ENCODE measurements at places on chromosomes 4 and X. TPM values are rescaled to one million over a fixed set of nuclear protein-coding genes. Genes with fewer than 3 reads are reported as not detected.

DNA sequence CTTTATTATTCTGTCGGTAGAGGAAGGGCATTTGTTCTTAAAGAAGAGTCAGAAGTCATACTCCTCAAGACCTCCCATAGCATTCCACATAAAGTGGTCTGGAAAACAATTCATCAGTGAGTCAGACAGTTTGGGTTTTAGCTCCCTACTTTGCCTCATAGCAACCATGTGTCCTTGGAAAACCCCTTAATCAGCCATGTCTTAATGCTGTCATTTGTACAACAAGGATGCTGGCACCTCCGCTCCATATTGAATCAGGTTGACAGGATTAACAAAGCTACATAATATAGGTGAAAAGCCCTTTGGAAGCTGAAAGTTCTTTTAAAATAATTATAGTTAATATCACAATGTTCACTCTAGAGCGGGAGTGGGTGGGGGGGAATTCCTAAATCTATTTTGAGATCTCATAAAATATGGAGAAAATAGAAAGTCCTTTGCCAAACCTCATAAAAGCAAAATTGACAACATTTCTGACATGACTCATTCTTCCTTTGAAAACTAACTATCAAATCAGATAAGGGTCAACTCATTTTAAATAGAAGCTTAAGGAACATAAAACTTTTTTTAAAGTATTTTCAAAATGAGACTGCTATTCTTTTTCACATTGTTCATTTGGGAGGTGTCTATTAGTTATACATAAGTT, 37.3 kb upstream of the GUCY1A1 start:
- no peak for DNase-seq

- DNase-seq = no peak
Measured at GRCh38 chr4:137960371-137961050, 281.6 kb downstream of the SLC7A11 start.

DNA sequence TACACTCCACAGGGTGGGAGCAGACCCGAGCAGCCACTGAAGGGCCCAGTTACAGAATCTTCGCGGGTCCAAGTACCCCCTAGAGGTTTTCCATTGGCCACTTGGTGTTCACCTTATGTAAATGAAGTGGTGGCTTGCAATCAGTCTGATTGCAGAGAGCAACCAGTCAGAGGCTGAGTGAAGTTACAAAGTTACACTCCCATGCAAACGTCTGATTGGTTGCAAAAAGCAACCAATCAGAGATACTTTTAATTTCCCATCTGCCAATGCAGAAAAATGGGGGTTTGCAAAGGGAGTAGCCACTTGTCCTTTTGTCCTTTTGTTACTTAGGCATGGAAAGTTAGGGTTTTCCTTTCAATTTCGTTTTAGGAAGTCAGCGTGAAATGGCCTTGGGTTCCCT, 27.0 kb upstream of the NKAP start:
- no peak for DNase-seq

DNA sequence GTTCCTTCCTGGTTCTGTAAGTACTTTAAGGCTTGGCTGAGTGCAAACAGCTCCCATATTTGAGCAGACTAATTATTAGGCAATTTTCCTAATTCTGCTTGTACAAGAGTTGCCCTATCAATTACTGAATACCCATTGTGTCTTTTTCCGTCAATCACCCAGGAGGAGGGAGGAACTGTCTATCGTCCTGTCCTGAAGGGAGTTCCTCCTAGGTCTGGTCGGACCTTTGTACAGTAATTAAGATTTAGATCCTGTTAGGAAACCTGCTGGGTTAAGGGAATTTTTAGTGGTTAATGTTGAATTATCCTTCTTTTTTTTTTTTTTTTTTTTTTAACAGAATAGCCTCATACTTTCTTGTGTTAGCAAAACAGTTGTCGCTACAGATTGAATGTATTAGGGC, 130.1 kb downstream of the KDM6A start:
- no peak for DNase-seq

DNA sequence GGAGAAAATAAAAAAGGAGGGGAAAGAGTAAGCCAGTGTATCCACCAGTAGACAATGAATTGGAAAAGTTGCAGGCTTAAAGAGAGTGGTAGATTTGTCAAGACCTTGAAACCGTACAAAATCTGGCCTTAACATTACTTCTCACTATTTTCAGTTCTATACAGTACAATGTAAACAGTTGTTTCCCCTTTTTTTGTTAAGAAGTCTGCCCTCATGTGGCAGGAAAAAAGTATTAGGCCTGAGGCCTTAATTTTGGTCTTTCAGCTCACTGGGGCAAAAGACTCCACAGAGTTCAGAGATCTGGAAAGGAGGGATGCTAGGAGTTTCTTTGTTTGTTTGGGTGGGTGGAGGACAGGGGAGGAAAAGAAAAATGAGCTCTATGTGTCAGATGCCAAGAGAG, 92.8 kb upstream of the CCDC160 start:
- no peak for DNase-seq

DNA sequence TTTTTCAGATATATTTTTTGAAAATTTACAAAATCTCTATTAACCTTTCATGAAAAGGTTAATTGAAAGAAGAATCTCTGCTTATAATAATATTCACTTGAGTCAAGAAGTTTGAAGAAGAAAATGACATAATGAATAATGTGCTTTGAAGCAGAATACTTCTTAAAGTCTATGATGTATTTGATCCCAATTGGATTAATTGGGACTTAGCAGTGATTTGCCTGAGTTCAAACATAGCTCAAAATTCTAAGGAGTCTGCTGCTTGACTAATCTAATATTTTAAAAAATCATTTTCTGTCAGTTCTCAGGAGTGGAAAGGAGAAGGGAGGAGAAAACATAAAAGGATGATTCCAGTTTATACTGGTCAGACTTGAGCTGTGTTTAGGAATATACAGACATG, 1150.4 kb upstream of the INTU start:
- no peak for DNase-seq

The AMTN gene
- total RNA-seq = 3.3 TPM

The IL1RAPL1 gene
- total RNA-seq = not detected

Data from left lung (tissue), 14 donors.